ENCODE measurements at places on chromosomes 3 and 15.

GRCh38 chr15:89028036-89028435 lies 60.2 kb upstream of the ABHD2 start:
- DNase-seq: no peak

DNA sequence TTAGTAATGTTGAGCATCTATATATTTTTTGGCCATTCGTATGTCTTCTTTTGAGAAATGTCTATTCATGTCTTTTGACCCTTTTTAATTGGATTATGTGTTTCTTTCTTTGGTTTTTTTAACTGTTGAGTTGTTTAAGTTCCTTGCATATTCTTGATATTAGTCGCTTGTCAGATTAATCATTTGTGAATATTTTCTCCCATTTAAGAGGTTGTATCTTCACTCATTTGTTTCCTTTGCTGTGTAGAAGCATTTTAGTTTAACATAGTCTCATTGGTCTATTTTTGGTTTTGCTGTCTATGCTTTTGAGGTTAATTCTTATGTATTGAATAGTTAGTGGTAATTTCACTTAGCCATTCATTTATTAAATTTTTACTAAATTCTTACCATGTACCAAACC lies 283.8 kb downstream of the ZPLD1 start:
- no peak for DNase-seq

DNA sequence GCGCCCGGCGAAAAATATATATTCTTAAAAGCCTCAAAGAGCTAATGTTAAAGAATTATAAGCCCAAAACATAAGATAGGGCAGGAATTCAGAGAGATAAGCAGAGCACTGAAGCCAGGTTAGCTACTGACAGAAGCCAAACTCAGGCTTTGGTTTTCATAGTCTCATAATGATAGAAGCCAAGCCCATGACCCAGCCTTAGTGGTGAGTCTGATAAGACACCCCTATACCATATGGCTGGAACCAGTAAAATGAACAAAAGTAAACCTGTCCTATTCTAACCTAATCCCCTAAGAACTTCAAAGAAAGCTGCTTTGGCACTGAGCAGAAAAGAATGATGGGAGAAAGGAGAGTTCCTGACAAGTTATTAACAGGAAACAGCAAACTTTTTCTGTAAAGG lies 25.9 kb downstream of the MYO9A start:
- no peak for DNase-seq

DNA sequence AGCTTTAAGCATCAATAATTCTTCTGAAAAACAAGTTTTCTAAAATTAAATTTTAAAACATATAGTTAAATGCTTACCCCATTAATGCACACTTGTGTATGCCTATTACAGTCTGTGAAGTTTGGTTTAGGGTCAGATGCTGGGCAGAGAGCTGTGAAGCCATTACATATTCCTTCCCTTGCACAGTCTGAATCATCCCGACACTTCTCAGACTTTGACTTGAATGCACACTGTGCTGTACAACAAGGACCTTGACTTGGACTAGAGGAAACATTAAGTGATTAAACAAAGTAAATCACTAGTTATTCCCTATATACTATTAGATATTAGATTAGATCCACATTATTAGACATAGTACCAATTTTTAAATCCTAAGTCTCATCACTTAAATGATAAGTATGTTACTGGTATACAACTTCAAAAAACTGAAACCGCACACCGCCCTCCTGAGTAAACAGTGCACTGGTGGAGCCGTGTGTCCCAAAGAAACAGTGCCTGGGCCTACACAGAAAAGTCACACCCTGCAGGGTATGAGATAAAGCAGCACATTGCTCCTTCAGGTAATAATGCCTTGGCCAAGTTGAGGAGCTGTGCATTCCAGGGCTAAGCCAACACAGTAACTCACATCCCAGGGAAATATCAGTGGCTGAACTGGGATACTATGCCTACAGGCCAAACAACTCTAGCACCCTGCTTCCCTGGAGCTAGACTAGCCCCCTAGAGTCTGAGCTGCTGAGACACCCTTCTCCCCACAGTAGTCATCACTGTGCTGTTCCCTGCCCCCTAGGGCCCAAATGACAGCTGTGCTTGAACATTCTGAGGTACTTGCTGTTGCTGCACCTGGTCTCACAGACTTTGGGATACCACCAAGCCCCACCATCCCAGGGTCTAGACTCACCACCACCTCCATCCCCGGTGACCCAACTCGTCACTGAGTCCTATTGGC lies 137.5 kb downstream of the ADAM10 start:
- DNase-seq: no peak

GRCh38 chr15:74378848-74379247 lies 11.4 kb upstream of the CYP11A1 start:
- DNase-seq: no peak

GRCh38 chr3:80733522-80734176 lies 965.9 kb upstream of the ROBO1 start:
- no peak for DNase-seq

- no peak for DNase-seq
These were observed 133.2 kb downstream of the SLC25A26 start for GRCh38 chr3:66354001-66354400.

DNA sequence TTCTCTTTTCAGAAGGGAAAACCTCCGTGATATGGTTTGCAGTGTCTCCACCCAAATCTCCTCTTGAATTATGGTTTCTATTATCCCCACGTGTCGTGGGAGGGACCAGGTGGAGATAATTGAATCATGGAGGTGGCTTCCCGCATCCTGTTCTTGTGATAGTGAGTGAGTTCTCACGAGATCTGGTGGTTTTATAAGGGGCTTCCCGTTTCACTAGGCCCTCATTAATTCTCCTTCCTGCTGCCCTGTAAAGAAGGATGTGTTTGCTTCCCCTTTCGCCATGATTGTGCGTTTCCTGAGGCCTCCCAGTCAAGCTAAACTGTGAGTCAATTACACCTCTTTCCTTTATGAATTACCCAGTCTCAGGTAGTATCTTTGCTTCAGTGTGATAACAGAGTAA lies 692.7 kb upstream of the GRM7 start:
- DNase-seq: no peak

All from NCI-H1436 treated with DMSO at 0.1 percent for 48 hours (cell line).